ENCODE measurements at places on chromosomes 2 and 18.

GRCh38 chr18:36284671-36285295, 12.7 kb upstream of the FHOD3 start:
- no peak for DNase-seq

- no peak for DNase-seq
Measured at GRCh38 chr2:147096671-147097070, 748.2 kb upstream of the ACVR2A start.

- no peak for DNase-seq
Measured at GRCh38 chr2:133607679-133608078, 39.4 kb upstream of the NCKAP5 start.

- no peak for DNase-seq
Measured at GRCh38 chr2:206939340-206939739, at the start of gene CPO. CPO (plus strand) TSS chr2:206939518; CDS start chr2:206939600, 82 bp downstream.

GRCh38 chr2:20532634-20533437, 86.0 kb downstream of the RHOB start:
- DNase-seq, result no peak

DNA sequence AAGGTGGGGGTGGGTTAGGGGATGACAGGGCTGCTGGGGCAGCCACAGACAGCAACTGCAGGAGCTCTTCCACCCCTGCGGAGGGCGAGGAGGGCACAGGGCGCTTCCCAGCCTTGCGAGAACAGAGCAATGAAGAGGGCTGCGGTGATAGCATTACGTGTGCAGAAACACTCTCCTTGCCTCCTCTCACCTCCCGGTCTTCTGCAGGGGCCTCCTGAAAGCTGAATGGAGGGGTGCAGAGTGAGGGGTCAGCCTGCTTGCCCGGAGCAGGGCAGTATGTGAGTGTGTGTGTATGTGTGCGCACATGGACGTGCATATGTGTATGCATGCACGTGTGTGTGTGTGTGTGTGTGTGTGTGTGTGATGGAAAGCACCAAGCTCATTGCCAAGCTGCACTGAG, 29.5 kb upstream of the IL1R2 start:
- DNase-seq, result no peak

- DNase-seq, result no peak
Measured at GRCh38 chr2:134773335-134773734, 54.5 kb upstream of the TMEM163 start.

DNA sequence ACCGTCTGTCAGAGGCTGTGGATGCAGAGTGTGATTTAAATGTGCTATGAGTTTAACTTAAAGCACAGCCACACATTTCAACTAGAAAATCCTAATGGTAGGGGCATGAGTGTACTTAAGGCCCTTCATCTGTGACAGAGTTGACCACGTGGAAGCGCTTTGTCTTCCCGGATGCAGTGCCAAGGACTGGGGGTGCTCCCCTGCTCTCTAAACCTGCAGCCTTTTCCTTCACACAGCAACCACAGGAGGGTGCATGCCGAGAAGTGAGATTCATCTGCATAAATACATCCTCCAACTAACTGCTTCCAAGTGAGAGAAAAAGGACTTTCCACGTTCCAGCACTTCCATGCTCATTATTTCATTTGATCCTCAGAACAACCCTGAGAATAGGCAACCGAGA, 149.6 kb downstream of the MYT1L start:
- no peak for DNase-seq

- no peak for DNase-seq
Measured at GRCh38 chr2:239589270-239589825, 188.5 kb upstream of the HDAC4 start.

Data from stimulated activated CD8-positive, alpha-beta memory T cell treated with anti-CD3 and anti-CD28 coated beads, Interleukin-7, amount 100 ng/mL, for 24 hours (primary cell).